ENCODE measurements at places on chromosomes 2 and 18. TPM values are rescaled to one million over a fixed set of nuclear protein-coding genes. Genes with fewer than 3 reads are reported as not detected.
A peak's percentile ranks its signal among the peaks of the same experiment; 100 is the strongest.

GRCh38 chr18:49155410-49155809, 204.6 kb upstream of the SMAD7 start:
- no peak for DNase-seq

DNA sequence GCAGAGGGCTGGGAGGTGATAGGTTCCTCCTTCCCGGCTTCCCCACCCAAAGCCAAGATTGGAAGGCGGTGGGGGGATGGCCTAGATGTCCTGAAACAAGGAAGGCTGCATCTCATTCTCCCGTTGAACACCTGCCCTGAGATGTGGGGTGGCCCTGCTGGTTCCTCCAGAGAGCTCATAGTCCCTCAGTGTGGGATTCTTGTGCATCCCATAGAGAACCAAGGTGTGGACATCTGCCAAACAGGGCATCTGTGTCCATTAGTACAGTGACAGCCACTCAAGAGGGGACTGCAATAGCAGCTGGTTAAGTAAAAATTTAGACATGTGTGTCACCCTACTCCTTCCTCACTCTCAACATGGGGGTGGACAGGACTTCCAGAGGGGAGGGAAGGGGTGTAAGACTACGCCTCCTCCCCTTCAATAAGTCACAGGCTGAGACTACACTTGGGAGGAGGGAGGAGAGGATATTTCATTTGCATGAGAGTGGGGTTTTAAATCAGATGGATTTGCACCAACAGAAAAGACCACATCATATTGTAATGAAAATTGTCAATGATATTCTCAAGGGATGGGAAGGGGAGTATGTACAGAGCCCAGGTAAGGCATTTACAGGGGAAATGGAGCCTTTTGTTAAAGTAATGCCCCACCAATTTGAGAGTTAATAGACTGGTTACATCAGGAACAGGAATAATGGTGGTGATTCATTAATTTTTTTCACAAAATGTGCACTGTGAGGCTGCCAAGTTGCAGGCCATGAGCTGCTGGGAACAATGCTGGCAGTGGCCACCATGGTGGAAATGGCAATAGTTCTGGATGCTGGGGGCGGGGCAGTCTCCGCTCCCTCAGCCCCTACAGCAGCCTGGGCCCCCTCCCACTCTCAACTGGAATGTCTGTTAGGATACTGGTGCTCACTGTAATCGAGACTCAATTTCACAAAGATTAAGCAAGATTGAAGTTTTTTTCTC, 80.6 kb downstream of the TEX51 start:
- no peak for DNase-seq

DNA sequence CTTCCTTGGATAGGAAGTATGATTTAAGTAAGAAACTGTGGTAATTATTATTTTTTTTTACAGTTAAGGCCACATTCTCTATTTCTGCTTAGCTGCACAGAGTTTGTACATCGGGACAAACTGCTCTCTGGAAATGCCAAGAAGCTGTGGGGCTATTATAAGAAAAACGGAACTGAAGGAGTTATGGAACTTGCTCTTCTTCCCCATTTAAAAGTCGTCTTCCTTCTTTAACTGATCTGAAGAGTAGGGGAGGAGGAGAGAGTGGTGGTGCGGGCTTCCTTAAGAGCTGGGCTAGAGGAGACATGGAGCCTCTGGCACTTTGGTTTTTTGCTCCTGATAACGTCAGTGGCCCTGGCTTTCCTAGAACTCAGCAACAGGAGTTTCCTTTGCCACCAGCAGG, 54.4 kb downstream of the RAB31 start:
- DNase-seq = no peak

GRCh38 chr2:15747603-15748471, 156.2 kb downstream of the DDX1 start:
- no peak for DNase-seq

- no peak for DNase-seq
These were observed 51.3 kb downstream of the RMDN2 start for GRCh38 chr2:37976411-37976810.

- no peak for DNase-seq
These were observed 21.5 kb upstream of the RBMS1 start for GRCh38 chr2:160515120-160515519.

GRCh38 chr2:107525406-107525805, 301.3 kb upstream of the RGPD4 start:
- peak; percentile 46 for DNase-seq

The SAG gene
- 0.10 TPM for polyA plus RNA-seq

The DUSP2 gene
- 3.6 TPM for polyA plus RNA-seq

The COPS8 gene
- 57.7 TPM for polyA plus RNA-seq

The VWC2L gene
- not detected for polyA plus RNA-seq

Data from forelimb muscle (tissue), 1 donor.